ENCODE measurements at places on chromosomes 5 and 9. TPM values are rescaled to one million over a fixed set of nuclear protein-coding genes. Genes with fewer than 3 reads are reported as not detected.

DNA sequence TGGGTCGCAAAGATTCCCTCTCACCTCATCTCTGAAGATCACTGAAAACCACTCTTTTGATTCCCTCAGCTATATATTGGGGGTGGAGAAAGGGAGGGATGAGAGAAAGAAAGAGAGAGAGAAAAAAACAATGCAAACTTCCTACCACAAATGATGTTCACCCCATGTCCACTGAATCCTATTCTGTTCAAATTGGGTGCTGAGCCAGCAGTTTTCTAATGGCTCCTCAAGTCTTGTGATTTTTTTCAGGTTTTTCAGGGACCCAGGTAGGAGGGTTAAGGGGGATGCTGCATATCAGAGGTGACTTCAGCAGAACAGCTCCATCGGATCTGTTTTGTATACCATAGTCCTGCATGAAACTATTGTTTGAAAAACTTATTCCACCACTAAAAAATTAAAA lies 95.9 kb downstream of the SH3TC2 start:
- H3K4me3 ChIP-seq: no peak overlapping the region
- no peaks in the 10 kb centered on the region for H3K36me3 ChIP-seq
- no peak for DNase-seq

- peak; percentile 74 for DNase-seq
- H3K27ac ChIP-seq: no peak within 1 kb of the TSS
- H3K4me3 ChIP-seq: peak within 1 kb of the TSS; percentile 44
- H3K4me1 ChIP-seq: peaks cover 5% of the 10 kb centered on the region
- H3K36me3 ChIP-seq: no peaks in the 10 kb centered on the region
These were observed at the start of gene AHRR for GRCh38 chr5:321230-321725. TSS of gene AHRR (plus strand) at chr5:321714. CDS start at chr5:343903, 22,189 bp downstream.

PCDHGA6 gene
- total RNA-seq: 0.40 TPM

- no peaks in the 10 kb centered on the region for H3K4me1 ChIP-seq
- H3K27me3 ChIP-seq: peaks cover 19% of the 10 kb centered on the region
These were observed 135.2 kb upstream of the OSMR start for GRCh38 chr5:38710627-38711026.

DNA sequence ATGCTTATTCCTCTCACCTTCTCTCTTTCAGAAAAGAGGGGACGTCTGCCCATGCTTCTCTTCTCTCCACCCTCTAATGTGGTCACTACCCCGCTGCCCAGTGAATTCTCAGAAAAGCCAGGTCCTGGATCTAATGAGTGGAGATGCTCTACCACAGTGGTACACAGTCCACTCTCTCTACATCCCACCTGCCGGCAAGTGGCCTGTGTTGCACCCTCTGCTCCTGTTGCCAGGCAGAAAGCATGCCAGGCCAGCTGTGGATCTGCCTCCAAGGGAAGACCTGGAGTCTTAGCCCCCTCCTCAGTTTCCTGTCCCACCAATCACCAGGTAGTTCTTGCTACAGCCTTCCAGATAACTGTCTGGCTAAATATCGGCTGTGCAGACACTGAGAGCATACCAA lies 71.2 kb upstream of the SPDL1 start:
- no peaks in the 10 kb centered on the region for H3K36me3 ChIP-seq
- peaks cover 12% of the 10 kb centered on the region for H3K27me3 ChIP-seq
- no peak for DNase-seq
- no peaks in the 10 kb centered on the region for H3K4me1 ChIP-seq
